Fibroblast of gingiva (primary cell): ENCODE measurements at places on chromosomes 3 and 15.

DNA sequence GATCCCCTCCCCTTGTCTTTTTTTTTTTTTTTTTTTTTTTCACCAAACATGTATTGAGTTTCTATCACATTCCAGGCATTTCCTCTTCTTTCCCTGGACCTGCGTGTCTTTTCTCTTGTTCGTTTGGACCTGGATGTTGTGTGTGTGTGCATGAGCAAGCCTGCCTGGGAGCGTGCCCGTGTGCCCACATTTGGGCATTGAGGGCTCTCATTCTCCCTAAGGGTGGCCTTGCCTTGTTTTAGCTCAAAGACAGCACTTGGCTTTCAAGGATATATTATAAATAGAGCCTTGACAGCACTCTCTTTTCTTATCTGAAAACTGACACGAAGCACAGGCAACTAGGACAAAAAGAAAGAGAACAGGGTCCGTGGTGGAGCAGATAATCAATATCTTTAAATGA, 39.0 kb upstream of the SLC25A26 start:
- no peak for DNase-seq

DNA sequence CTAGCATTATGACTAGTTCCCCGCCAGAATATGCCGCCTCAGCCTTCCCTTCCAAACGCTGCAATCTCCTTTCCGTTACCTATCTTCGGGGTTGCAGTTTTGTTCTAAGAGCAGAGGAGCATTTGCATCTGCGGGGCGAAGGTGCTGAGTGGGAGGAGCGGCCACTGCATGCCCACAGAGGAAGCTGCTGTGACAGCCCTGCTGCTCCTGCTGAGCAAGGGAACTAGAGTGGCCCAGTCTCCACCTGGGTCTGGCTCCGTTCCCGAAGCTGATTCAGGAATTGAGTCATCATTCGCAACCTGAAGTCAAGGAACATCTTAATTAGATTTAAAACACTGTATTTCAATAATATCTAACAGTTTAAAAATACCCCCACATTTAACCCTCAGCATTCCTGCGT, 98.2 kb upstream of the TJP1 start:
- DNase-seq, result no peak

GRCh38 chr3:170865209-170866094, 4.5 kb downstream of the RPL22L1 start:
- DNase-seq, result no peak

GRCh38 chr15:84788500-84788899, 28.7 kb upstream of the ALPK3 start:
- DNase-seq, result peak; percentile 59

GRCh38 chr3:185552358-185552877, at the start of gene LIPH:
TSS of gene LIPH (minus strand) at chr3:185552588. CDS start at chr3:185552471, 117 bp downstream.
- no peak for DNase-seq

- no peak for DNase-seq
These were observed 423.6 kb upstream of the MDFIC2 start for GRCh38 chr3:70736009-70736408.

- DNase-seq, result no peak
These were observed 220.0 kb upstream of the ARHGEF26 start for GRCh38 chr3:153901152-153901551.

GRCh38 chr3:188491276-188491687, 337.3 kb downstream of the LPP start:
- DNase-seq, result peak; percentile 65

GRCh38 chr3:54131890-54132289, 9.5 kb downstream of the CACNA2D3 start:
- no peak for DNase-seq

GRCh38 chr3:23648326-23648995, 157.3 kb upstream of the UBE2E1 start:
- DNase-seq, result peak; percentile 24

DNA sequence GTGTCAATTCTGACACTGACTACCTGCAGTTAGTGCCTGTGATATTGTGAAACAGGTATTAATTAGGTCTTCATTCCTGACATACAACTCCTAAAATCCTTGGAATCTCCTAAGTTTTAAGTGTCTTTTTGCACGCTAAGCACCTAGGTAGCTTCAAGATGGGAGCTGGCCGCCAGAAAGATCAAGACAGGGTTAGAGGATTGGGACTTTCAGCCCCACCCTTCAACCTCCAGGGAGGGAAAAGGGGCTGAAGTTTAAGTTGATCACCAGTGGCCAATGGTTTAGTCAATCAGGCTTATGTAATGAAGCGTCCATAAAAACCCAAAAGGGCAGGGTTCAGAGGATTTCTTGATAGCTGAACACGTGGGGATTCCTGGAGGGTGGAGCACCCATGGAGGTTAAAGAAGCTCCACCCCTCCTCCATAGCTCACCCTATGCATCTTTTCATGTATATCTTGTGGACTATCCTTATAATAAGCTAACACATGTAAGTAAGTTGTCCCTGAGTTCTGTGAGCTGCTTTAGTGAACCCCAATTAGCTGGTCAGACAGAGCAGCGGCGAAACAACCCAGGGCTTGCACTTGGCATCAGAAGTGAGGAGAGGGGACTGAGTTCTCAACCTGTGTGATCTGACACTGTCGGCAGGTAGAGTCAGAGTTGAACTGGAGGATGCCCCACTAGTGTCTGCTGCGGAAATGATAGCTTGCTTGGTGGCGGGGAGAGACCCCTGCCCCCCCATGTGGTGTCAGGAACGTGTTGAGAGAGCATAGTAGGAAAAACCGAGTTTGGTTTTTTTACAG, 12.8 kb upstream of the SRP14 start:
- no peak for DNase-seq
